Activated CD4-positive, alpha-beta T cell treated with anti-CD3 and anti-CD28 coated beads for 4 hours (primary cell): ENCODE measurements at places on chromosomes 7 and 10.

DNA sequence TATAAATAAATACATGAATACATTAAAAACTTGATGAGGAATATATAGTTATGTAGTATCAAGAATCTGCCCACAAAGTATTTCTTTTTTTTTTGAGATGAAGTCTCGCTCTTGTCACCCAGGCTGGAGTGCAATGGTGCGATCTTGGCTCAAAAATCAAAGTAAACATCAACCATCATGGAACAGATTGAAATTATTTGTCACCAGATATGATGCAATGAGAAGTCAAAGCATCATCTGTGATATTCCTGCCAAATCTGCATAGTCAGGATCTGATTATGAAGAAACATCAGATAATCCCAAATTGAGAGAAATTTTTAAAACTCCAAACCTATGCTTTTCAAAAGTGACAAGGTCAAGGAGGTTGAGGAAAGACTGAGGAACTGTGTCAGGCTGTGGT is 5.1 kb upstream of the CYP2C18 start:
- no peak for DNase-seq

DNA sequence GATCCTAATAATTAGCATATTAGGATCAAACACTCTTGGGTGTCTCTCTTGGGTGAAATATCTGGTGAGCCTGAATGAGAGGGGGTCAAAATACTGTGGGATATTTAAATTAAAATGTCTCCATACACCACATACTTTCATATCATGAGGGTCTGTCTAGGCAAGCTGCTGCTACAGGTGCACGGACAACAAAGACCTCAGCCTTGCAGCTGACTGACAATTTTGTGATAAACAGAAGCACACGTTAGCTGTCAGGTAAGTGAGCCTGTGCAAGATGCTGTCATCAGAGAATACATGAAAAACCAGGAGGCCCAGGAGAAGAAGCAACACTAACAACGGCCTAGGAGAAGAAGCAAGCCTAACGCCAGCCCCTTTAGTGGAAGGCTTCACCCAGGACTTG is 247.5 kb downstream of the ADARB2 start:
- DNase-seq, result no peak

GRCh38 chr10:69842020-69842419 is 40.3 kb downstream of the COL13A1 start:
- no peak for DNase-seq

DNA sequence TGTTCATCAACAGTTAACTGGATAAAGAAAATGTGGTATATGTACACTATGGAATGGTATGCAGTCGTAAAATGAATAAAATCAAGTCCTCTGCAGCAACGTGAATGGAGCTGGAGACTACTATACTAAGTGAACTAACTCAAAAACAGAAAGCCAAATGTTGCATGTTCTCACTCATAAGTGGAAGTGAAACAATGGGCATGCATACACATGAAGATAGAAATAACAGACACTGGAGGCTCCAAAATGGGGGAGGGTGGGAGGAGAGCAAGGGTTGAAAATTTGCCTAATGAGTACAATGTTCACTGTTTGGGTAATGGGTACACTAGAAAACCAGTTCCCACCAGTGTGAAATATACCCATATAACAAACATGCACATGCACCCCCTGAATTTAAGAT is 179.5 kb downstream of the ZWINT start:
- no peak for DNase-seq

- DNase-seq, result no peak
Observed at GRCh38 chr10:51001587-51001986, 72.7 kb upstream of the PRKG1 start.

- no peak for DNase-seq
Observed at GRCh38 chr7:7766671-7767070, 48.3 kb upstream of the RPA3 start.

- peak; percentile 14 for DNase-seq
Observed at GRCh38 chr7:112422842-112423496, 27.3 kb upstream of the IFRD1 start.

- no peak for DNase-seq
Observed at GRCh38 chr7:116530107-116530820, 5.4 kb downstream of the CAV1 start.

DNA sequence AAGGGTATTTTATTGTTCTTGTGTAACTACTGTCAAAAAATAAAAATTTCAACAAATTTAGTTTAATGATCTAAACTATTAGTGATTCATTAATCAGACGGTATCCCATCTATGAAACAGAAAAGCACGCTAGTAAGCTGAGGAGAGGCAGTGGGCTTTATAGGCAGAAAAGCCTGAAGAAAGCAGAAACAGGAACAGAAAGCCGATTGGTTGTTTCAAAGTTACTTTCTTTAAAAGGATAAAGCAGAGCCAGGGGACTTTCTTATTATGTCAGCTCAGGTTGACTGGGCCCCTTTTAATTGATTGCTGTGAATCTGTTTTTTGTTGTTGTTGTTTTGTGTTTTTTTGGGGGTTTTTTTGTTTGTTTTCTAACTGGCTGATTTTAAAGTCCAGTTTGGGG is 105.5 kb downstream of the TES start:
- no peak for DNase-seq

GRCh38 chr7:76296743-76297740 is 5.4 kb upstream of the HSPB1 start:
- DNase-seq, result no peak

- no peak for DNase-seq
Observed at GRCh38 chr10:133325440-133326222, 11.1 kb downstream of the CALY start.

DNA sequence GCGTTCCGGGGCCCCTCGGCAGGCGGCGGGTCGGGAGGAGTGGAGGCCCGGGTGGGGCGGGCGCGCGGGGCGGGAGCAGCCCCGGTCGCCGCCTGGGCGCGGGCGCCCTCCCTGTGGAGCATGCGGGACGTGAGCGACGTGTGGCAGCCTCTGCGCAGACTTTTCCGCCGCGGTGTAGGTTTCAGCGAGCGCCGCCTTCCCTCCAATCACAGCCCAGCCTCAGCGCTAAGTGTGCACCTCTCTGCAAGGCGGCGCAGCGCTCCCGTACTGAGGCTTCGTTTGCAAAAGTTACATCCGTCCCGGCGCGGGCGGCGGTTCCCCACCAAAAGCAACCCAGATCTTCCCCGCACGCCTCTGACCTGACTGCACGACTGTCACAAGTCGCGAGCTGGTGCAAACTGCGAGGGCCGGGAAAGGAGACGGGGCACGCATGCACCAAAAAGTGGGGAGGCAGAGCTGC is 1.2 kb upstream of the PFKFB3 start:
- peak; percentile 82 for DNase-seq

- DNase-seq, result no peak
Observed at GRCh38 chr10:7787150-7787856, 490 bp downstream of the KIN start.

DNA sequence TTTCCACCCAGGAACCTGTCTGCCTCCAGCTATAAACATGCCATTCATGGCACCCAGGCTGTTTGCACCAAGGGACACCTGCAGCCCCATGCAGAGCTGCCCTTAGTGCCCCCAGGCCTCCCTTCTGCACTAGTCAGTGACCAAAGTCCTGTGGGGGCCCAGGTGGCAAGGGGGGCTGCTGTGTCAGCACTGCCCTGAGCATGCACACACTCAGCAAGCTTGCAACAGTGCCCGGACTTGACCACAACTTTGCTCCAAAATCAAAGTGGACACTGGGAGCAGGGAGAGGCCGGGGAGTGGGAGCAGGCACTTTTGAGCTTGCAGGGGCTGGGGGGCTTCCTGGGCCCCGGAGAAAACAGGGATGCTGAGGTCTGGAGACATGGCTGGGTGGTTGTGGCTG is 192.9 kb upstream of the MBL2 start:
- DNase-seq, result no peak
